ENCODE measurements at places on chromosomes 12 and 14.

DNA sequence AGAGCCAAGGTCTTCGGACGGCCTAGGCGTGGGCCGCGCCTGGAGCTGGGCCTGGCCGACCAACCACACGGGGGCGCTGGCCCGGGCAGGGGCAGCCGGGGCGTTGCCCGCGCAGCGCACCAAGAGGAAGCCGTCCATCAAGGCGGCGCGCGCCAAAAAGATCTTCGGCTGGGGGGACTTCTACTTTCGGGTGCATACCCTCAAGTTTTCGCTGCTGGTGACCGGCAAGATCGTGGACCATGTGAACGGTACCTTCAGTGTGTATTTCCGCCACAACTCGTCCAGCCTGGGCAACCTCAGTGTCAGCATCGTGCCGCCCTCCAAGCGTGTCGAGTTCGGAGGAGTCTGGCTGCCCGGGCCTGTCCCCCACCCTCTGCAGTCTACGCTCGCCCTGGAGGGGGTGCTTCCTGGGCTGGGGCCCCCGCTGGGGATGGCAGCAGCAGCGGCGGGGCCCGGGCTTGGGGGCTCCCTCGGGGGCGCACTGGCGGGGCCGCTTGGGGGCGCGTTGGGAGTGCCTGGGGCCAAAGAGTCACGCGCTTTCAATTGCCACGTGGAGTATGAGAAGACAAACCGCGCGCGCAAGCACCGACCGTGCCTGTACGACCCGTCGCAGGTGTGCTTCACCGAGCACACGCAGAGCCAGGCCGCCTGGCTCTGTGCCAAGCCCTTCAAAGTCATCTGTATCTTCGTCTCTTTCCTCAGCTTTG lies 4.4 kb upstream of the SHMT2 start:
- DNase-seq: no peak

- no peak for DNase-seq
These were observed 97.5 kb downstream of the TMX1 start for GRCh38 chr14:51337520-51337919.

- no peak for DNase-seq
These were observed 16.0 kb upstream of the DIP2B start for GRCh38 chr12:50488801-50489200.

GRCh38 chr12:109393437-109394345 lies 46.0 kb downstream of the MYO1H start:
- peak; percentile 2 for DNase-seq

DNA sequence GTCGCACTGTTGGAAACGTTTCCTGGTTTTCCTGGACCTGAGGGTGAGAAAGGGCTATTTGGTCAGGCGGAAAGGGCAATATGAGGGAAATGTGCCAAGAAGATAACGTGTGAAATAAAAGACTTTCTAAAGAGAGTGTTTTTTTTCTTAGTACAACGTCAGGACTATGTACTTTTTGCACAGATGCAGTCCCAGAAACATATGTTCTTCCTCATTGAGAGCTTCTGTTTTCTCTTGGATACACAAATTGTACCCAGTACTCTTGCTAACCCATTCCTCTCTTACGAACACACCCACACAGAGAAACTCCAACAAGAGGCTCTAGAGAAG lies 669 bp upstream of the PKP2 start:
- DNase-seq: peak; percentile 20

DNA sequence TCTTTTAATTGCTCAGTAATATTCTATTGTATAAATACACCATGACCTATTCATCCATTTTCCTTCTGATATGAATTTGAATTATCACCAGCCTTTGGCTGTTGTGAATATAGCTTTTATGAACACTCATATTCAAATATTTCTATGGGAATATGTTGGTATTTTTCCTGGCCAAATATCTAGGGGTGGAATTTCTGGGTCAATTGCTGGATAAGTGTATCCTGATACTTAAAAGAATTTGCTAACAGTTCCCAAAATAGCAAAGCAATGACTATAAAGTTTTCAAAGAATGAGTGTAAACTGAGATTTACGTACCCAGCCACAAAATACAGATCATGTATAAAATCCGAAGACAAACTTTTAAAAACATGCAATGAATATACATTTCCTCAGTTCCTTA lies 148.7 kb upstream of the CLEC14A start:
- DNase-seq: no peak

Measured in hippocampal formation (tissue), 2 donors.